ENCODE measurements at places on chromosomes 7 and 10. TPM values are rescaled to one million over a fixed set of nuclear protein-coding genes. Genes with fewer than 3 reads are reported as not detected.
A peak's percentile ranks its signal among the peaks of the same experiment; 100 is the strongest.

DNA sequence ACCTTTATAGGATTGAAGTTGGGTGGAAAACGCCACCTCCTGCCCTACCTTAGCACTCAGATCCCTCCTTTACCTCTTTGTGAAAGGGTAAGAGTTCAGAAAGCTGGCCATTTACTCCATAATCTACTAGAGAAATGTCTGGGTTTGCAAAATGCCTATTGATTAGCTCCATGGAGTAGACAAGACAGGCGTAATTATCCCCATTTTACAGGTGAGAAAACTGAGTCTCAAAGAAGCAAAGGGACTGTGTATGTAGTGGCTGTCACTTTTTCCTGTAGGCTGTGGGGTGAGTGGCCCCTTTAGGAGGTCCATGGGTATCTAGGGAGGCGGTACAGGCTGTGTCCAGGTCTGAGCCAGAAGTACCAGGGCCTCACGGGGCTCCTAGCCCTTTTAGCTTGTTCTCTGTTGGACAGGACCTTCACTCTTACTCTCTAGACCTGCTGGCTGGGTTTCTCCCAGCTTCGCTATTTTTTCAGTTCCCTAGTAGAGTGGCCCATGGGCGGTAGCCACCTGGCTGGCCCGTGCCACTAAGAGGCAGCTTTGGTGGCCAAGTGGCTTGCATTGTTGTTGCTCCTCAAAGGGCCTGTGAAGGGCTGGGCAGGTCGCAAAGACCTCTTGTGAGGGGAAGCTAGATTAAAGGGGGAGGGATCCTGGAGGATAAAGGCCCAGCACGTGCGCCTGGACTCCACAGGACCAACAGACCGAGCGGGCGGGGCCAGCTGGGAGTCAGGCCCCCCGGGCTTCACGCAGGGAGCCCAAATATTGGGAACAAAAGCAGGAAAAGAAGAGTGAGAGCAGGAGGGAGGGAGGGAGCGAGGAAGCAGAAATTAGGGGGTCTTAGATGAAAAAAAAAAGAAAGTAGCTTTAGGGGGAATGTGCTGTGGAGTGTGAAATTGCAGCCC, 4.7 kb upstream of the PAX2 start:
- no peak for DNase-seq

- DNase-seq: no peak
These were observed 18.3 kb downstream of the DGKI start for GRCh38 chr7:137828456-137828855.

GRCh38 chr7:149633976-149634945, 136.7 kb upstream of the ZNF746 start:
- no peak for DNase-seq

DNA sequence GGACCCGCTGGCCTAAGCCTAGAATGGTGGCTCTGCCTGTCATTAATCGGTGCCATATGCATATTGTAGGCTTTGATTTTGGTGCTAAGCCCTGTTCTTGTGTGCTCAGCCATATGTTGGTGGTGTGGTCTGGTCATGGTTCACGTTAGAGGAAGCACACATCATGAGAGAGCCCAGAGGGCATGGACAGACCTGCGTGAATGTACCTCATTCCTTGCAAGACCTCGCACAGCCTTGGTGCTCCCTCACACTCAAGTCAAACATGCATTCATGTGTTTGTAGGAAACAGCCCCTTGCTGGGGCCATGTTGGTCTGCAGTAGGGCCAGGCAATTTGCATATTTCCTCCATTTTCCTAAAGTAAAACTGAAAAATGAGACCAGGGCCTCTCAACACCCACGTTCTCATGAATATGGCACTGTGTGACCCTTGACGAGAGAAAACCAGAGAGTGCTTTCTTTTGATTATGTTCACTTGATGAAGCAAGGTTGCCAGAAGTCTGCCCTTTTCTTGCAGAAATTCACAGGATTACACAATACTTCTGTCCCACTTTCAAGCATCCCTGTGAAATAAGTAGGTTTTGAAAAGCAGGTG, 268.7 kb downstream of the CELF2 start:
- DNase-seq: no peak

DNA sequence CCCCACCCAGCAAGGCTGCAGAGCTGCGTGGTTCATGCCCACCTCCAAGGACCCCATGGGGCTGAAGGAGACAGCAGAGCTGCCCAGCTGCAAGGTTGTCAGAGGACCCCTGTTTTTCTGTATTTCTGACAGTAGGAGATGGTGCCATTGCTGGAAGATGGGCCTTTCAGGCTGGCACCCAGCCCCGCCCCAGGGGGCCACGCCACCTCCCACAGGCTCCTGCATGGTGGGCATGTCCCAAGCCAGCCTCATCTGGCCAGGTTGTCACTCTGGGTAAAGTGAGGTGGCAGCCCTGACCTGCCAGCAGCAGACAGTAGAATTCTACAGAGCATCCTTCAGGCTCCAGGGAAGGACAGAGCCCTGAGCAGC, 75.5 kb upstream of the RET start:
- DNase-seq: no peak

- DNase-seq: no peak
These were observed 492.0 kb downstream of the KIF20B start for GRCh38 chr10:90193240-90193985.

GRCh38 chr10:95500649-95501048, 60.5 kb downstream of the SORBS1 start:
- no peak for DNase-seq

GRCh38 chr10:38127812-38128211, 33.7 kb downstream of the ZNF37A start:
- no peak for DNase-seq

DNA sequence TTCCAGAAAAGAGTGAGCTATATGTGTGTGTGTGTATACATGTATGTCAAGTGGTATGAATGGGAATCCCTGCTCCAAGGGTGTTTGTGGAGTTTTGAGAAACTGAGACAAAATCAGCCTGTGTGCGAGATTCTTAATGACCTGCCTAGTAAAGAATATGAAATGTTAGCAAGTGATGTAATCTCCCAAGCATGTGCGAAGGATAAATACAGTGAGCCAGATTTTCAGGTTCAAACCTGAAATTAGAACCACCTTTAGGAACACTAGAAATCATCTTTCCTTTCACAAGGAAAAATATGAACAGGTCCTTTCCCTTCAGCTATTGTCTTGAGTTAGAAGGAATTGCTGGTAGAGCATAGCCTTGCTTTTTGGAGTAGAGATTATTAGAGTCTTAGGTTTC, 457.6 kb downstream of the LRMDA start:
- DNase-seq: no peak

DNA sequence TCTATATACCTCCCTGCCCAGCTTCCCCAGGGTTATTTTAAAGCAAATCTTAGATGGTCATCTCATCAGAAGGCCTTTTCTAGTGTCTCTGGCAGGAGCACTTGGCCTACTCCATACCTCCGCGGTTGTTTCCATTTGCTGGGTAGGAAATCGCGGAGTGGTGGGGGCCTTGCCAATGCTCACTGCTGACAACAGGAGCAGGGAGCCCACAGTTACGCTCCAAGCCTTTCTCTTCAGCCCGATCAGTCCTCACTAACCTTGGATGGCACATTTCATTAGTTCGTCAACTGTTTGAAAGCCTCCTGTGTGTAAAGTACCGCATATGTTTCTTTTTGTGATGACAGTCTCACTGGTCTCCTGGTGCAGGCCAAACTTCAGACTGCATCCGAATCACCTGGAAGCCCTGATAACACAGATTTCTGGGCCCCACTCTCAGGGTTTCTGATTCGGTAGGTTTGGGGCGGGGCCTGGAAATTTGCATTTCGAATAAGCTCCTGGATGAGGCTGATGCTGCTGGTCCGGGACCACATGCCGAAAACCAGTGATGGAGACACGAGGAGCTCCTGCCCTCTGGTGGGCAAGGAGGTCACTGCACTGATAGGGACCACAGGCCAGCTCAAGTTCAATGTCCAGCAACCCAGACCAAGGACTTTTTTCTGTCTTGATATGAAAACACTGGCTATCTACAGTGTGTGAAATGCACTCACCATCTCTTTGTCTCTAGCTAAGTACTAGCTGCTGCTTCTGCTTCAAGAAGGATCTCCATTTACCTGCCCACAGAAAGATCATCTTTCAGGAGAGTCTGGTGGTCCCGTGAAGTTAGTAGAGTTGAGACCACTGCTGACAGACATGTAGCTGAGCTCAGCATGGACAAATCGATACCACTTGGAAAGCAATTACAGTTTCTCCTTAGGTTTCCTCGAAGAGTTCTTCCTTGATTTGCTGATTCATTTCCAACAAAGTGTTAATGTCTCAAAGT, 14.0 kb downstream of the LRGUK start:
- peak; percentile 37 for DNase-seq

GRCh38 chr10:19719284-19719683, 96.9 kb upstream of the PLXDC2 start:
- no peak for DNase-seq

- peak; percentile 95 for DNase-seq
These were observed 14.9 kb upstream of the CRCP start for GRCh38 chr7:66099551-66100407.

DNA sequence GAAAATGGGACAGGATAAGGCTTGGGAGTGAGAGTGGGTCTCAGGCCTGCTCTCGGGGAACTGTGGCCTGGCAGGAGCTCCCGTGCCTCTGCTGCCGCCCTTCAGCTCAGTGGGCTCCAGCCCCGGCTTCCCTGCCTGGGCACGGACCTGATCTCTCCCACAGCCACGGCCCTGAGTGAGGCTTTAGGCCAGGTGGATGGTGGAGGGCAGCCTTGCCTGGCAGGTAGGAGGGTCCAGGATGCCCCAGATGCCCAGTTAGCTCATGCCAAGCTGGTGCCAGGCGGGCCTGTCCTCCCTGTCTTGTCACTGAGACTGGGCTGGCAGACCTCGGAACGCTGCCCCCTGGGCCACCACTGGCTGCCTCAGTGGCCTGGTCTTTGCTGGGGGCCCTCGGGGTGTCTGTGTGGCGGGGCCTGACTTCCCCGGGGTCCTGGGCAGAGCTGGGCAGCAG, 116.6 kb downstream of the INPP5A start:
- no peak for DNase-seq

DNA sequence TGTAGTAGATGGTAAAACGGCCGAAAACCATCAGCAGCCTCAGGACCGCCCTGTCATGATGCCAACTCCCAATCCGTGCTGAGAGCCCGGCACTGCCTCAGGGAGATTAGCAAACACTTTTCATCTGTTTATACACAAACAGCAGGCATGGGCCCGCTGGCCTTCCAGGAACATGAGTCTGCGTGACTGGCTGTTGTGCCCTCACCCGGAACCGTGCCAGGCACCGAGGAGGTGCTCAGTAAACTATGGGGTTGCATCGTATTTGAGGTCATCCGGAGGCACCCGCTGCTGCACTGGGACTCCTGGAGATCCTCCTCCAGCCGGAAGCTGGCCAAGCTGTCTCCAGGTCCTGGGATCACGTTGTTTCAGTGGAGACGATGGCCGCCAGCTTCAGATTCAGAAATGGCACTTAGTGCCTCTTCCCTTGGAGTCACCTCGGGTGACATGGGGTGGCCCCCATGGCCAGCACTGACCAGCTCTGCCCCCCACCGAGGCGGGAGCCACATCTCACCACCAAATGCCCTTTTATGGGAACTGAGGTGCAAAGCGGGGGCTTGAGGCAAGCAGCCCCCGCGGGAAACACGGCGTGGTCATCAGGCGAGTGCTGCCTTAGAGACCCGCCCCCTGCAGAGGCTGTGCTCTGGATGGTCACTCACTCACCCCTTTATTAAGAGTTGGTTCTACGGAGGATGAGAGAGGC, 585.9 kb downstream of the PTPRN2 start:
- no peak for DNase-seq

GRCh38 chr7:107138696-107139420, 29.9 kb upstream of the HBP1 start:
- no peak for DNase-seq

DNA sequence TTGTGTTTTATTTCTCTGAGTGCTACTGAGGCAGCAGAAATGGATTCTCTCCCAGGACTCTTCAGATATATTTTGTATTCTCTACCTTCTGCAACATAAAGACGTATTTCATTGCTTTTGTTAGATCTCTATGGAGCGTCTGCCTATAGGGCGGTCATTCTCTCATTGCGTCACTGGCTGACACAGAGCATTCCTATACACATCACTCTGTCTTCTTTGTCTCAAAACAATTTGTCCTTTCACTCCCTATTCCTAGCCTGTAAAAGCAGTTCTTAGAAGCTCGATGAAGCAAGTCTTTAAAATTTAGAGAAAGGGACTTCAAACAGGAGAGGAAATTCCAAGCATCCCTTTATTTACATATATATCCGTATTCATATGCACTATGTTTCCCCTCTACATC, 120.6 kb downstream of the CPED1 start:
- DNase-seq: no peak

- DNase-seq: no peak
These were observed 7.5 kb upstream of the LRRN3 start for GRCh38 chr7:111083413-111083812.

DNA sequence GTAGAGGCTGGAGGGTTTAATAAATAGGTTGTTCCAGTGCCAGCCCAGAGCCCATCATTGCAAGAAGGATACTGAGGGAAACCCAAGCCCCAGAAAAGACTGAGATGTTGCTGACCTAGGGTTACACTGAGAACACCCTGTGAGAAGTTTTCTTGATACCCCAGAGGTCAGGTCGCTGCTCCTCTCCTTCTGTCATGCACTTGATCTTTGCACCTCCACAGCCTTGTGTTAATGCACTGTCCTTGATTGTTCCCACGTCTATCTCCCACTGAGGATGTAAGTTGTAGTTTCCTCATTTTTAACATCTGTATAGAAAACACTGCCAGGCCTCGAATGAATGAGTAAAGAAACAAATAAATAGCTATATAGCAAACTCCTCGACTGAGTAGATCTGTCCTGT, 195.3 kb upstream of the AHR start:
- DNase-seq: no peak

GRCh38 chr10:8453587-8453986, 399.1 kb downstream of the GATA3 start:
- DNase-seq: no peak

DNA sequence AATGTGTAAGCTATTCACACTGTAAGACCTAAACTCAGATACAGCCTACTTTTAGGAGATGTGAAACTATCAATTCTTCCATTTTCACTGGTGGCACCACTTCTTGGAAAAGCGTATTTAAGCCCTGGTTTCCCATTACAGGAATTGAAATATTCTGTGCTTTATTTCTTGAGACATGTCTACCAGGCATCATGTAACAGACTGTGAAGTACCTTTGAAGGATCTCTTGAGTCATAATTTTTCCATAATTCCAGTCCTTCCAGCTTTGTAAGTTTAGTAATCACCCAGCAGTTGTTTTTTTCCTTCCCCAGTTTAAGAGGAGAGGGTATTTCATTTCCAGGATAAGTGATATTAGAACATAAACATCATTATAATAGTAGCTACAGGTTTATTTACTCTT, 186.0 kb upstream of the PRPS1L1 start:
- no peak for DNase-seq

- no peak for DNase-seq
These were observed 184.7 kb downstream of the EBF3 start for GRCh38 chr10:129779126-129780111.

OR2A42 gene
- total RNA-seq: not detected

WEE2 gene
- total RNA-seq: not detected

FAM25G gene
- total RNA-seq: 2.7 TPM

ZNF716 gene
- total RNA-seq: not detected

GPNMB gene
- 67.8 TPM for total RNA-seq

DNAH11 gene
- 0.73 TPM for total RNA-seq

PCDH15 gene
- not detected for total RNA-seq

NEUROD6 gene
- total RNA-seq: not detected

ANKIB1 gene
- total RNA-seq: 40.9 TPM

FAM131B gene
- 0.27 TPM for total RNA-seq
